ENCODE measurements at places on chromosomes 4 and X.
A peak's percentile ranks its signal among the peaks of the same experiment; 100 is the strongest.

- no peak for DNase-seq
Observed at GRCh38 chr4:5926598-5926997, 33.7 kb upstream of the CRMP1 start.

DNA sequence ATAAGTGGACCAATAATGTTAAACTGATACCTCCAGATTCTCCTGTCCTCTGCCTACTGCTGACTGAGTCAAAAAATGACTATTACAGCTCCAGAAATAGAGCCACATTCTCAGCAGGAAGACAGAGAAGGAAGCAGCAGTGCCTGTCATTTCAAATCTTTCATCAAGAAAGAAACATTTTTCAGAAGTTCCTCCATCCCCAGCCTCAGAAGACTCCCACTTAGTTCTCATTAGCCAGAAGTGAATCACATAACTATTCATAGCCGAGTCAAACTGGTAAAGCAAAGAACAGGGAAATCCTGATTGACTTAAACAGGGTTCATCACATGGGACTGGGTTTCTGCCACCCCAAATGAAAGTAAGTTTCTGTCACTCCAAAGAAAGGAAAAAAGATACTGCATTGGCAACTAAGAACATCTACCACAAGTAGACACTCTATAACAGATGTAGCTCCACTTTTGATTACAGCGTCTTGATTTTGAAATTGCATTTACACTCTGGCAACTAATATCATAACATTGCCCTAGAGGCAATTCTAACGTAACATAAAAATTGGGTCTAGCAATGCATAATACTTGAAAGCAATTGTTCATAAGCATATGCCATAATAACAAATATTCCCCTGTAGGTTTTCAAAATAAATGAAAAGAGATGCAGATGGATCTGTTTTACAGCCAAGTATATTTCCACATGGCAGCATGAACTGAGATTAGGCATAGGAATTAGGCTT lies 599.8 kb downstream of the GALNTL6 start:
- DNase-seq: no peak

DNA sequence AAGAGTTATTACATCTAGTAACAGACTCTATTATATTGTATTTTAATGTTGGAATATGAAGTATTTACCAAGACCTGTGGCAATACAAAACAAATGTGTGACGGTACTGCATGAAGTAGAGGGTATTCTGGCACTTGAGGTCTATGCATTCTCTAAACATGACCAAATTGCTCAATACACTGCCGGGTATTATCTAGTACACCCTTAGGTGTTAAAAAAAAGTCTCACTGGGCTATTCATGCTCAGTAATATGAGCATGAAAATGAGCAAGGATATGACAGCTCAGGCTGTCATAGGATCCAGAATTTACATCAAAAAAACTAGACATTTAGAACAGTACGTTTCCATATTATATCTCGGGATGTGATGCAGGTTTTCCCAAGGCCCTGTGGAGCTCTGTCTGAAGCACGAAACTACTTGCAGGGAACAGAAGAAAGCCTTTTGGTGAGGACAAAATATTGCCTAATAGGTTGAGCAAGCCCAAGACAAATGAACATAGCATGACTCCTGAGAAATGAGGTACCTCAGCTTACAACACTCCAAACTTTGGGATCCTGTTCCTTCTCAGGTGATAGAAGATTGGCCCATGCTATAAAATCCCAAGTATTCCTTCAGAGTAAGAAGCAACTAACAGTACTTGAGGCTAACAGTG lies 74.1 kb upstream of the MAOA start:
- no peak for DNase-seq

- DNase-seq: no peak
Observed at GRCh38 chr4:124810827-124811226, 98.3 kb upstream of the ANKRD50 start.

GRCh38 chr4:68348577-68348976 lies 1.3 kb downstream of the YTHDC1 start:
- DNase-seq: no peak

DNA sequence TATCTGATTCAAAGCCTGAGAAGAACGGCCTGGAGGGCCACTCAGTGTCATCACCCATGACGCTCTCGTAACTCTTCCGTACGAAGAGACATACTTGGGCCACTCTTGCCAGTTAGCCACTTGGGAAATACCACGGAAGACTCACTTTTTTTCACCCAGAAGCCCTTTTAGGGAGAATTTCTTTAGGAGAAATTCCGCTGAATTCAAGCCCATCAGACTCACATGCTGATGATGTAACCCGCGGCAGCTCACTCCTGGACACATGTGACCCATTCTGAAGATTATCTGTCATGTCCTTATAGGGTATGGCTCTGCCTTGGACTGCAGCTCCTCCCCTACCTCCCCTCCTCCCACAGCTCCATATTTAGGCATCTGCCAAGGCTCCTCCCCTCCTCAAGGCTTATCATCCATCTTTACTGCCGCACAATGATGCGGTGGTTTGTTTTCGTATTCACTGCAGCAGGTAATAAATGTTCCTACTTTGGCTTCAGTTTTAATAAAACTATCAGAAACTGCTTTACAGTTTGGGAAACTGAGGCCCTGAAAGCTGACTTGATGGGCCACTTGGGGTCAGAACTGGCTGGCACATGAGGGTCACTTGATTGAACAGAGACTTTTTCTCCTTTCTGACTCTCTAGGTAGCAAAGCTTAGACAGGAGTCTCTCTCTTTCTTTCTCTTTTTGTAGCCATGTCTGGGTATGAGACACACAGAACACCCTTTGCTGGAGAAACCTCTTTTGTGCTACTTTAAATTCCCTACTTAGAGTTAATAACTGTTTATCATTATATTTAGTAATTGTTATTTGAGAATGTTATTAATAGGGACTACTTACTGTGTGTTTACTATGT lies 42.1 kb downstream of the RHOH start:
- peak; percentile 88 for DNase-seq

- DNase-seq: no peak
Observed at GRCh38 chr4:138609943-138610350, 367.8 kb upstream of the SLC7A11 start.

DNA sequence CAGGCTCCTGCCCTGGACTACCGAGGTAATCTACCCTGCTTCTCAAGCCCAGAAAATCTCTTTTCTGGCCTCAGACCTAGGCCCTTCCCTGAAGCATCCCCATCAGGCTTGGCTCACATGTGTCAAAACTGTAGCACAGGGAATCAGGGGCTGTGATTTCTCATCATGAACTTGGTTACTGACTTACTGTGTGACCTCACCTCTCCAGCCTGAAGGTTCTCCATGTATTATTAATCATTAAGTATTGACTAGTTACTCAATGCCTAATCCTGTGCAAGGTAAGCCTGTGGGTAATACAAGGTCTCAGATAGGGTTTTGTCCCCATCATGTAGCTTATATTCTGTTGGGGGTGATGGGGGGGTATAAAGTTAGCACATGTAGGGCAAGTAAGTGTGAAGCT lies 6.8 kb downstream of the SRPX2 start:
- DNase-seq: no peak

DNA sequence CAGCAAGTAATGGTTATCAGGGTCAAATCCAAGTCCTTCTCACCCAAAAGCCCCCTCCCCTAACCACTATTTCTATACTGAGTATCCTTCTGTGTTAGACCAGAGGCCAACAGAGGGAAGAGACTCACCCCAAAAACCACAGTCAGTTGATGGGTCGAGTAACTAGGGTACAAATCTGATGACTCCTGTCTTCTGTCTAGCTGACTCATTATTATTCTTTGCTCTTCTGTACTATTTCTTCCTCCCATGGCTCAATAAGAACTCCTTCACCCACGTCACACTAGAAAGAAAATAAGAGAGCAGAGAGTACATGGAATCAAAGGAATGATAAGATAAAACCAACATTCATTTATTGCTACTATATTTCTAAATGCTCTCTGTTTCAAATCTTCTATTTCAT lies 2.0 kb downstream of the RAB40A start:
- no peak for DNase-seq

- no peak for DNase-seq
Observed at GRCh38 chr4:61440321-61440720, 240.2 kb downstream of the ADGRL3 start.

- peak; percentile 0 for DNase-seq
Observed at GRCh38 chrX:66756717-66757116, 117.8 kb upstream of the EDA2R start.

DNA sequence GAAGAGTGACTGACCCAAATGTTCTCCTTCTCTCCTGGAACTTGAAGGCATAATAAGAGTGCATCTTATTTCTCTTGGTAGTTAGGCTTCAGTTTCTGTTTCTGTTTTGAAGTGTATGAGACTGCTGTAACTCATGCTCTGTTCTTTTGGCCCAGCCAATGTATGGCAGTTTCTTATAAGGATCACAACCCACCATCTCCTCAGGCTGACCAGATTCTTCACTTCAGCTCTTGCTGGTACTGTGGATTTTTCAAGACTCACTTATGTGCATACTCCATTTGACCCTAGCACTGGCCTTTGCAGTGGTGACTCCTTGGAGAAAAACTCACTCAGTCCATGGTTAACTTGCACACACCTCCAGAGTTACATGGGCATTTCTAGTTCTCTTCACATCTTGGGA lies 9.6 kb upstream of the YTHDC1 start:
- DNase-seq: no peak

All from activated CD4-positive, alpha-beta T cell treated with anti-CD3 and anti-CD28 coated beads, Interleukin-2, Interleukin-4, amounts not matched to agents 100 ng/mL and 50 ng/mL, durations not matched to agents 16 hours and 8 hours (primary cell).